Right hindlimb (tissue), 1 donor: ENCODE measurements at places on chromosomes 11 and 22.

- no peak for DNase-seq
Observed at GRCh38 chr11:18522388-18522787, 4.4 kb downstream of the TSG101 start.

DNA sequence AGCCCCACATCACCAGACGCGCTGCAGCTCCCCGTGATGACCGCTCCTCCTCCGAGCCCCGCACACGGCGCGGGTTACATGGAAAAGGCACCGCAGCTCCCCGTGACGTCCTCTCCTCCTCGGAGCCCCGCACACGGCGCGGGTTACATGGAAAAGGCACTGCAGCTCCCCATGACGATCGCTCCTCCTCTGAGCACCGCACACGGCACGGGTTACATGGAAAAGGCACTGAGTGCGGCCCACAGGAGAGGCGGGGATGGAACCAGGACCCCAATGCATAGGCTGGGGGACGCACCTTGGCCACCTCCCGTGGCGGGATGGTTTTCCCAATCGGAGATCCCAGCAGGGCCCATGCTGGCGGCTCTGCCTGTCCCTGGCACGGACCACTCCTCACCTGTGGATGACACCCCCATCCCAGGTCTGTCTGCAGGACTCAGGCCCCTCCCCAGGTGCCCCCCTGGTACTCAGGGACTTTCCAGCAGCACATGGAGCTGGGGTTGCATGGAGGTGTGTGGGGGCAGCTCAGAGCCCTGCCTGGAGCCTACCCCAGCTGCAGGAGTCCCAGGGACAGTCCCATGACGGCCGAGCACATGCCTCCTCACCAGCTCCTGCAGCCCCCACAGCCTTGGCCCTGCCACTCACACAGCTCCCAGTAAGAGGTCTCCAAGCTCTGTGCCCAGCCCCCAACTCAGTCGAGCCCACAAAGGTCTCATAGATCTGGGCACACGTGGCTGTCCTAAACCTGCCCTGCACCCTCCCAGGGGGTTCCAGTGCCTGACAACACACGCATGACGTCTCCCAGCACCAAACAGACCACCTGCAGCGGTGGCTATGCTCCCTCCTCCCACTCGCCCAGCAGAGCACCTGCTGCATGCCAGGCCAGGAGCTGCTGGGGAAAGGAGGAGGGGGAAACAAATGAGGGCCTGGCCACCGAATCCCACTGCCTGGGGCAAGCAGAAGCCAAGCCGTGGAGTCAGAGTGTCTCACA is 166.6 kb downstream of the BRD1 start:
- DNase-seq: no peak

GRCh38 chr22:21790359-21790758 is 54.8 kb upstream of the YPEL1 start:
- DNase-seq: no peak

- DNase-seq: peak; percentile 66
Observed at GRCh38 chr22:20211997-20212753, 55.9 kb downstream of the RTN4R start.
